ENCODE measurements at places on chromosomes 2 and 18. TPM values are rescaled to one million over a fixed set of nuclear protein-coding genes. Genes with fewer than 3 reads are reported as not detected.

DNA sequence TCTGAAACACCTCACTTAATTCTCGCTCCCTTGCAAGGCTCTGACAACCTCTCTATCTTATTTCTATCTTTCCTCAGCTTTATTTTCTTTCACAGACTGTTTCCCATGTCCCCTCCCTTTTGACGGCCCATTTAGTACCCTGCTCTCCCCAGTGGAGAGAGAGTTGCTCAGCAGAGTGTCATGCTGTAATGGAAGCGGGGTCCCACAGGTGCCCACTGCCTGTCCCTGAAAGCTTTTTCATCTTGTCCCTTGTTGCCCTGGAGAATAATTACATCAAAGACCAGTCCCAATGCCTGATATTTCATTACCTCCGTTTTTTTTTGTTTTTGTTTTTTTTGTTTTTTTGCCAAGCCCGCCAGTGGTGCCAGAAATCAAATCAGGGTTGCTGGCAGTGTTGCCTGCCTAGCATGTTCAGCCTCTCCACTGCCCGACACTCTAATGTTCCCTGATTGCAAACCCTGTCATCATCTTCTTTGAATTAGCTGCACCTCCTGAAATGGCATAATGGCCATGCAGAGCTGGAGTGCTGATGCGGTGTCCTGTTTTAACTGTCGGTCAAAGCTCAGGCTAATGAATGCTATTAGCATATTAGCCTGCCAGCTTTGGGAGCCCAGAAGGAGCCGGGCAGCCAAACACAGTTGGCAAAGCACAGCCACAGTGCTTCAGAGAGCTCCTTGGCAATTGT is 71.2 kb upstream of the CAVIN2 start:
- no peak overlapping the region for H3K27ac ChIP-seq
- DNase-seq = no peak
- no peaks in the 10 kb centered on the region for H3K36me3 ChIP-seq
- no peak overlapping the region for H3K4me3 ChIP-seq
- no peaks in the 10 kb centered on the region for H3K27me3 ChIP-seq
- H3K4me1 ChIP-seq = no peaks in the 10 kb centered on the region

- no peak for DNase-seq
- no peaks in the 10 kb centered on the region for H3K27me3 ChIP-seq
- H3K4me3 ChIP-seq = no peak overlapping the region
- H3K27ac ChIP-seq = no peak overlapping the region
- peaks cover 54% of the 10 kb centered on the region for H3K4me1 ChIP-seq
Observed at GRCh38 chr2:71336802-71337201, 5.2 kb downstream of the ZNF638 start.

CCDC148 gene
- total RNA-seq = 3.2 TPM

RIT2 gene
- not detected for total RNA-seq

DNA sequence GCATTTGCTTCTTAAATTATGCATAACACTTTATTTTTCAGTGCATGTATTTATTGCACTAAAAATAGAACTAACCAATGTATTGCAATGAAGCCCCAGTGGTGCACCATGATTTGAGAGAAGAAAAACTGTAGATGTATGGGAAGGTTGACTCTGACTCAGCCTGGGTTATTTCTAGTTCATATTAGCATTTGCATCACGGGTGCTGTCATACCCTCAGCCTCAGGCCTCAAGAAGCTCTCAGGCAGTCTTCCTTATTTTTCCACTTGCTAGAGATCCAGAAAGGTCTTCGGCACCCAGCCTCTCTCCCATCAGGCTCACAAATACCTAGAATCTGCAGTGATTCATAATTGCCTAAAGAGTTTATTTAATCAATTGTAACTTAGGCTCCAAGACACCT is 148.0 kb downstream of the DNER start:
- DNase-seq = no peak
- no peaks in the 10 kb centered on the region for H3K4me1 ChIP-seq
- no peak overlapping the region for H3K4me3 ChIP-seq
- H3K36me3 ChIP-seq = no peaks in the 10 kb centered on the region
- H3K27ac ChIP-seq = no peak overlapping the region

PSTPIP2 gene
- total RNA-seq = 5.6 TPM

DNA sequence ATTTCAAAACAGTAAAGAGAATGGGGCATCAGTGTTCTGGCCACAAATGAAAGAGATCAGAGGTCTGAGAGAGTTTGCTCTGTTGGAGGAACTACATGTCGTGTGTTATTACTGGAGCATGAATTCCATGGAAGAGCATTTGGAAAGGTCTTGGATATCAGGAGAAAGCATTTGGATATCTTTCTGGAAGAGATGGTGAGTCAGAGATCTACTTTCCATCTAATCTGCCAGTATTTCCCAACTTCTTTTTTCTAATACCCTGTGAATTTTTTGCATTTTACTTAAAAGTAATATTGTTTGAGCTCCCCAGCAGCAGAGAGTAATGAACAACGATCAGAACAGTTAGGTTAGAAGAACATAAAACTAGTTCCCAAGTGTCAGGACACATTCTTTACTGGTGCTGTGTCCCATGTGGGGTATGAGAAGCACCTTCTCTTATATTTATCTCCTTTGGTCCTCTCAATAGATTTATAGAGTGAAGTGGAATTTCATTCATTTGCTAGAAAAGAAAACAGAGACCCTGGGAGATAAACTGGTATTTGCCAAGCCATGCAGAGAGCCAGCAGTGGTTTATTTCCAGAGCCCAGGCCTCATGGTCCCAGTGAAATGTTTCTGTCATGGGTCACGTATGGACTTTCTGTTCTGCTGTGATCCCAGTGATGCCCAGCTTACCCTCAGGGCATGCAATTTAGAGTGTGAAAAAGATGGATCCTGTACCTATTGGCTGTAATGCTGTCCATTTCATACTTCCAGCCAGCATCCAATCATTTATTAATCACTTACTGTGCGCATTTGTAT is 130.8 kb upstream of the NT5C1B start:
- DNase-seq = no peak
- H3K4me3 ChIP-seq = no peak overlapping the region
- no peaks in the 10 kb centered on the region for H3K27me3 ChIP-seq
- no peaks in the 10 kb centered on the region for H3K4me1 ChIP-seq
- no peaks in the 10 kb centered on the region for H3K36me3 ChIP-seq

CASP10 gene
- total RNA-seq = 3.3 TPM

DNA sequence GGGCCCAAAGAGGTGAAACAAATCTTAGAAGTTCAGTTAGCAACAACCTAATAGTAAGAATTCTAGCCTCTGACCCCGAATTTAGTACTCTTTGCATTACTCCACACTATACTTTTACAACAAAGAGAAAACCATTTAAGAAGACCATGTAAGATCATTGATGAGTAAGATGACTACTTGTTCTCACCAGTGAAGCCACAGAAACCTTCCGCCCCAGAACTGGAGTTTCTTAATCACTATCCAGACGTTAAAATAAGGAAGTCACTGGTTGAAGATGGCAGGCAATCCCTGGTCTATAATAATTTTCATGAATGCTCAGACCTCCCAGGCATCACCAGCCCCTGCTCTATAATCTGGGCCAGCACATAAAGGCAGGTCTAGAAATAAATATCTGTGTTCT is 95.0 kb downstream of the TMEM163 start:
- H3K4me1 ChIP-seq = no peaks in the 10 kb centered on the region
- H3K27ac ChIP-seq = no peak overlapping the region
- H3K4me3 ChIP-seq = no peak overlapping the region
- H3K27me3 ChIP-seq = no peaks in the 10 kb centered on the region

DNA sequence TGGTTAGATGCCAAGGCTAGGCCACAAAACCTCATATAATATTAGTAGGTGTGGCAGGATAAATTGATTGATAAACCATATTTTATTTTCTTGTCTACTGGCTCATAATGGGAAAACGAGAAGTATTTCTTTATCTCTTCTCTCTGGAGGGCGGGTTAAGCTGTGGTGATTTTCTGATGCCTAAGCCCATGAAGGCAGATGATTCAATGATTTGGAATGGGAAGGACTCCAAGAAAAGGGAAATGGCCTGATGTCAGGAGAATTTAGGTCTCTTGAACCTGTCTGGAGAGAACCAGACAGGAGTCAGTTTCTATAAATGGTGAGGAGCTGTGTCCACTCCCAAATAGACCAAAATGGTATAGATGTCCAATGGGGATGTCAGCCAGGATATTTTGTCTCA is 18.7 kb upstream of the MAP4K3 start:
- no peak overlapping the region for H3K4me3 ChIP-seq
- H3K27ac ChIP-seq = no peak overlapping the region
- H3K27me3 ChIP-seq = no peaks in the 10 kb centered on the region
- H3K4me1 ChIP-seq = no peaks in the 10 kb centered on the region
- DNase-seq = no peak
- H3K36me3 ChIP-seq = peaks cover 5% of the 10 kb centered on the region

GRCh38 chr2:132547090-132547687 is 122.8 kb downstream of the LYPD1 start:
- peaks cover 9% of the 10 kb centered on the region for H3K4me1 ChIP-seq
- no peak for DNase-seq
- H3K36me3 ChIP-seq = no peaks in the 10 kb centered on the region

DNA sequence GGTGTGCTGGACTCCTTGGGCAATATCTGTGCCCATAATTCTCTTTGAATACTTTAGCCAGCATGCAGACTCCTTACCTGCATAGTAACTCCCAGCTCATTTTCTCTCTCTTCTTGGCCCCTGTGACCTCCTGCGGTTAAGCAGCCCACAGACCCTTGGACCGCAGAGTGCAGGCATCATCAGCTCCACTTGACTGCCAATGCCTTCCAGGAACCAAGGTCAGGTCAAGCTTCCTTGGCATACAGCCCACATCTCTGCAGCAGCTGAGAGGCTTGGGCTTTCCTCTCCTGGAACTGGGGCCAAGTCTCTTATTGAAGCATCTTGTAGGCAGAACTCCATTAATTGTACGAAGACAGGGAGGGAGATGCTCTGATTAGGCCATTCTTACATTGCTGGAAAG is 130.1 kb upstream of the PIEZO2 start:
- H3K27ac ChIP-seq = no peak overlapping the region
- H3K27me3 ChIP-seq = no peaks in the 10 kb centered on the region
- H3K4me3 ChIP-seq = no peak overlapping the region
- H3K4me1 ChIP-seq = peaks cover 7% of the 10 kb centered on the region
- DNase-seq = no peak
- no peaks in the 10 kb centered on the region for H3K36me3 ChIP-seq

- H3K4me3 ChIP-seq = no peak overlapping the region
- H3K27ac ChIP-seq = no peak overlapping the region
- DNase-seq = no peak
- H3K36me3 ChIP-seq = no peaks in the 10 kb centered on the region
- H3K27me3 ChIP-seq = no peaks in the 10 kb centered on the region
- H3K4me1 ChIP-seq = peaks cover 71% of the 10 kb centered on the region
Observed at GRCh38 chr2:159129269-159129668, 157.2 kb downstream of the WDSUB1 start.

EDAR gene
- total RNA-seq = not detected

- no peak for DNase-seq
- H3K4me1 ChIP-seq = peaks cover 32% of the 10 kb centered on the region
- H3K27me3 ChIP-seq = no peaks in the 10 kb centered on the region
- no peak overlapping the region for H3K27ac ChIP-seq
Observed at GRCh38 chr2:27893006-27893405, 2.5 kb downstream of the BABAM2 start.

OBSL1 gene
- 81.0 TPM for total RNA-seq

GRCh38 chr18:7987284-7987976 is 420.3 kb downstream of the PTPRM start:
- no peaks in the 10 kb centered on the region for H3K36me3 ChIP-seq
- no peak overlapping the region for H3K27ac ChIP-seq
- no peaks in the 10 kb centered on the region for H3K27me3 ChIP-seq
- no peak overlapping the region for H3K4me3 ChIP-seq
- no peak for DNase-seq

DNA sequence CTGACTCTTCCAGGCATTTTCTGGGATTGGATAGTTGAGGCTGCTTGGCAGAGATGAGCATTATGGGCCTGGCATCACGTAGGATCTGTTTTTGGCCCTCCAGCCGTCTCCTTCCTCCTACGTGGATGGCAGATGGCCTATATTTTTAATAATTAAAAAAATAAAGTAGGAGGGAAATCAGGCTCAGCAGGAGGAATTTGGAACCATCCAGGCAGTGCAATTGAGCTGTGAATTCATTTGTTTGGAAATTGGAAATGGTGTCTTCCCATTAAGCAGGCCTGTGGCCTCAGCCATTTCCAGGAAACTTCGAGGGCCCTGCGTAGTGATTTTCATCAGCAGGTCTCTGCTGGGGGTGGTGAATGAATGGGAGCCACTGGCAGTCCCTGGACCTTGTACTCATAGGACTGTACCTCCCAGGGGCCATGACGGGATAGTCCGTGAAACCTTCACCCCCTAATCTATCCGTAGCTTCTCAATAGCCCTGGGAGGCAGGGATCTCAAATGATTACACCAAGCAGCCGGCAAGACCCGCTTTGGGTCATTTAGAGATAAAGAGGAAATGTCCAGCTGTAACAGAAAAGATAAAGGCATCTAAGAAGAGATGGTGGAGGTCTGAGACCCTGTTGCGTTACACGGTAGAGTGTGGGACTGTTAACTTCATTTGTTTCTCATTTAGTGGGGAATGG is 73.1 kb upstream of the TNP1 start:
- no peaks in the 10 kb centered on the region for H3K27me3 ChIP-seq
- DNase-seq = no peak

GRCh38 chr2:127913808-127914457 is 28.2 kb upstream of the AMMECR1L start:
- no peaks in the 10 kb centered on the region for H3K27me3 ChIP-seq
- no peak overlapping the region for H3K27ac ChIP-seq
- DNase-seq = no peak
- no peaks in the 10 kb centered on the region for H3K36me3 ChIP-seq
- no peaks in the 10 kb centered on the region for H3K4me1 ChIP-seq

Data from esophagus muscularis mucosa (tissue), 4 donors.